ENCODE measurements at places on chromosomes 7 and 10.

DNA sequence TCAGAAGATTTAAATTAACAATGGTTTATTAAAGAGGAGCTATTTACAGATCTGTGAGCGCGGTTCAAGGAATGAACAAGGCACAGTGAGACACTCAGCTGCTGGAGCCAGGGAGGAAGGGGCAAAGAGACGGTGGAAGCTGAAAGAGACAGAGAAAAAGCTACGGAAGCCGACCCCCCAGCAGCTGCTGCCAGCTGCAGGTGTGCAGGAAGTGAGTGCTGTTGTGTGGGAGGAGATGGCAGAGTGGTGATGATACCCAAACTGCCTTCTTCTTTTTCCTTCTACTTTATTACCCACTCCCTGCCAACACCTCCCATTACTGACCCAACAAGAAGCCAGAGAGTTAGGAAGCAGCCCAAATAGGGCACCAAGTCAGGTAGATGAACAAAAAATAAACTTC is 41.9 kb upstream of the MBL2 start:
- no peak for DNase-seq

DNA sequence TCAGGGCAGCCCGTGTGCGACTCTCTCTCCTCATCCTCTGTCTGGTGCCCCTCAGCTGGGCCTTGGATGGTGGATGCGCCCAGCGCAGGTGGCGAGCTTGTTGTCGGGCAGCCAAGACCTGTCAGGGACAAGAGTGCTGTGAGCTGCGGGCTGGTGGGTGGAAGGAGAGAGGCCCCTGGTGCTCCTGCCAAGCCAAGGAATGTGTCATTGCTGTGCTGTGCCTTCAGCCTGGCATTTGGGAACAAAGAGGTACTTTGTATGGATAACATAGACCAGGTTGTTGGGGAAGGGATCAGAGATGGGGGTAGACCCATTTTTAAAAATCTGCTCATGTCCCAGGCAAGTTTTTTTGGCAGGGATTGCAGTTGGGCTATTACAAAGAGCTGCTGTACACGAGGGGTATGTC is 120.9 kb downstream of the PKD1L1 start:
- DNase-seq: no peak

DNA sequence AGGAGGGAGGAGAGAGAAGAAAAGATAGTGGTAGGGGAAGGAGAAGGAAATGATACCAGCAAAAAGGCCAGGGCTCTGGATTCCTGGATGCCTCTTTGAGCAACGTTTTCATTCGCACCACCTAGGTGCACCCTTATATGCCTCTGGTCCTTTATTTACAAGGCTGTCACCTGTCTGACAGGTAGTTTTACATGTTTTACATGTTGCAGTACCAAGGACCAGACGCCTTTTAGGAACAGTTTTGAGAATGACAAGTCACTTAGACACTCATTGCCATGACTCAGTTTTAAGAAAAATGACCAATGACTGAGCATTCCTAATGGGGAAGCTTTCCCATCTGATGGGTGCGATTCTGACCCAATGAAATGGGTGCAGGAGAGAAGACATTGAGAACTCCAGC is 119.8 kb downstream of the GLI3 start:
- no peak for DNase-seq

- DNase-seq: no peak
These were observed 26.9 kb downstream of the ABLIM1 start for GRCh38 chr10:114631090-114631665.

DNA sequence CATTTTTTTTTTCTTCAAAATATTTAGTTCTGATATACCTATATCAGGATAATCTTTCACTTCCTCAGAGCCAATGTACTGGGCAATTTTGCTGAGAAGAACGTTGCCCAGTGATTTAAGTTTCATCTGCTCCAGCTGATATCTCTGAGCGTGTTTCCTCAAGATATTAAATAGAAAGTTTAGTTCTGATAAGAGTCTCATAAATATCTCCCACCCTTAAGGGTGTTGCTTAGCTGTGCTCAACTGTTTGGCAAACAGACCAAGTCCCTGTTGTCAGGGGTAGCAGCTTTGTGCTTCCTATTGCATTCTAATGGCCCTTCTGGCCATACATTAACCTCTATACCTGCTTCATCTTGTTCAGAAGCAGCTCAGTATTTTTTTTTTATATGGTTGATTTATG is 84.7 kb upstream of the GPR141 start:
- no peak for DNase-seq

DNA sequence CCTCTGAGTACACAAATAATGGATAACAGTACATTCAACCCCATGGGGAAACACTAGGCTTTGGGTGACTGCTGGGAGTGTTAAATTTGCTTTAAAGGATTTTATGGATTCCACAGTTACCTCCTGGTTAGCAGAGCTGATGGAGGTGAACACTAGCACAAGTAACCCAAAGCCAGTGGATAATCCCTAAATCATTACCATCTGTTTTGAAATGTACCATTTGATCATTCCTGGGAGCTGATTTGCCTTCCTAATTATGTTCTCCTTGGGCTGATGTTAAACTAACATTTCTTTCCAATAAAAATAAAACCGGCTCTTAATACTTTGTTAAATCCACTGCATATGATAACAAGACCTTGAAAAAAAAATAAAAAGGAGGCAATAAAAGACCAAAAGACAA is 493.9 kb downstream of the PLXNA4 start:
- DNase-seq: no peak

GRCh38 chr7:80146545-80147182 is 12.0 kb downstream of the GNAI1 start:
- DNase-seq: no peak

- no peak for DNase-seq
These were observed 759.8 kb downstream of the CNTNAP2 start for GRCh38 chr7:146876411-146876810.
